NCI-H2029 (cell line): ENCODE measurements at places on chromosomes 2 and 18.

DNA sequence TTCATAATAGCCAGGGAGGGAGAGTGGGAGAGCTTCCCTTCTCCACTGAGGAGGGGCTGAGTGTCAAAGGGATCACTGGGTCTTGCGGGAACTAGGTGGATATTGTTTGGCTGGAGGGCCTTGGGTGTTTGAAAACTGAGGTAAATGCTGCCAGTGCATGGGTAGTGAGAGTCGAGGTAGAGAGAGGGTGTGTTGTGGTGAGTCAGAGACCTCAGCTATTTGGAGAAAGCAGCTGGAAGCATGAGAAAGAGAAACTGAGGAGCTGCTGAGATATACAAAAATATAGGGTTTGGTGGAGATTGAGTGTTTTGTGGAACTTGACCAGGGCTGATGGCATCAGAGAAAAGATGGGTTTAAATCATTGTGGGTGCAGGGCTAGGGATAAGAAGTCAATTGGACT, 127.0 kb upstream of the CCDC195 start:
- DNase-seq, result no peak

- DNase-seq, result no peak
Measured at GRCh38 chr18:59518705-59519104, 159.6 kb upstream of the LMAN1 start.

DNA sequence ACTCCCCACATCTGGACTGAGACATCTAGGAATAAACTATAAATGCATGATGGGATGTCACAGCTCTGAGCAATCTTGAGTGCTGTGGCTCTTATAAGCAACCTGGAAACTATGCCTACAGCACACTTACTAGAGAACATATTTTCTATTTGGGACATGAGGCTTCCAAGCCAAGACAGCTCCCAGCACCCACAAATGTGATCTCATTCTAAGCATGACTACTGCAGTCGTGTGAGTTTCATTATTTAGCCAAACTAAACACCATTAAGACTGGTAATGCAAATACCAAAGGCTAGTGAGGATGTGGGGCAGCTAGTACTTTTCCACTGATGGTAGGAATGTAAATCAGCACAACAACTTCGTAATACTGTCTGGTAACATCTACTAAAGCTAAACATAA, 72.5 kb downstream of the RTTN start:
- DNase-seq, result no peak

DNA sequence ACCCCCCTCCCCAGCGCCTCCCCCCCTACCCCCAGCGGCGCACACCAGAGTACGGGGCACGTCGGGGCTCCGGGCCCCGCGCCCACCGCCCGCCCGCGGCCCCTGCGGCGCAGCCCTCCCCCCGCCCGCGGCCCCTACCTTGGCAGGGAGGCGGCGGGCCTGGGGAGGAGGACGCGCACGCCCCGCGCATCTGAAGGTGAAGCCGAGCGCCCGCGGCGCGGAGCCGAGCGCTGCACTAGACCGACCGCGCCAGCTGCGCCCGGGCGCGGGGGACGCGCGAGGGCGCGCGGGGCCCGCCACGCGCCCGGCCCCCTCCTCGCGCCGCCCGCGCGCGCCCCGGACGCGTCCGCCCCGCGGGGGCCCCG, at the start of gene ZNF516:
Gene ZNF516, minus strand, starts transcription at position 237 of the 365 bp plus-strand sequence. CDS start 52,188 bp downstream, outside the sequence.
- DNase-seq, result no peak

DNA sequence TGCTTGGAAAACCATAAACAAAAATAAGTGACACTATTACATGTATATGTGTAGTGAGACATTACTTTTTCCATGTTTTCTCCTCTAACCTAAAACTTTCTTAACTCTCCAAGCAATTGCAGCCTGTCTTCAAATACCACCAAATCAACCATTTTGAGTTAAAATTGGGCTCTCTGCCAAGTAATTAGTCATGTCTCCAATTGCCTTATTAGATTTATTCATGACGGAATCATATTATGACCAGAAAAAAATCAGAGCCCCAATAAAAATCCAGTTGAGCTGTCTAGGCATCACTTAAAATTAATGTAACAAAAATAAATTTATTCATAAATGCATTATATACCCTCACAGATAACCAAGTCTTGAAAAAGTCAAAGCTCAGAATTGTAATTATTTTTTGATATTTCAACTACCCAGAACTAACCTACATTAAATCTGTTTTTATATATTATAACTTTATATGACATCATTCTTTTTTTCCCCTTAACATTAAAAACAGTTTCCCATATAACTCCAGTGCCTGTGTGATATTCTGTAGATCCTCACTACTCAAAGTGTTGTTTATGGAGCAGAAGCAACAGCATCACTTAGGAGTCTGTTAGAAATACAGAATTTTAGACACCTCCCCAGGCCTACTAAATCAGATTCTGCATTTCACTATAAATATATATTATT, 157.0 kb downstream of the ERBB4 start:
- DNase-seq, result no peak

- DNase-seq, result no peak
Measured at GRCh38 chr2:183163821-183164649, 39.8 kb downstream of the NUP35 start.
